ENCODE measurements at places on chromosomes 1 and 21. TPM values are rescaled to one million over a fixed set of nuclear protein-coding genes. Genes with fewer than 3 reads are reported as not detected.

Gene SLAMF8
- total RNA-seq, result 0.36 TPM

Gene ADAMTS5
- not detected for total RNA-seq

Gene L1TD1
- not detected for total RNA-seq

Gene SRGAP2
- total RNA-seq, result 24.4 TPM
